ENCODE measurements at places on chromosomes 1 and 21.

DNA sequence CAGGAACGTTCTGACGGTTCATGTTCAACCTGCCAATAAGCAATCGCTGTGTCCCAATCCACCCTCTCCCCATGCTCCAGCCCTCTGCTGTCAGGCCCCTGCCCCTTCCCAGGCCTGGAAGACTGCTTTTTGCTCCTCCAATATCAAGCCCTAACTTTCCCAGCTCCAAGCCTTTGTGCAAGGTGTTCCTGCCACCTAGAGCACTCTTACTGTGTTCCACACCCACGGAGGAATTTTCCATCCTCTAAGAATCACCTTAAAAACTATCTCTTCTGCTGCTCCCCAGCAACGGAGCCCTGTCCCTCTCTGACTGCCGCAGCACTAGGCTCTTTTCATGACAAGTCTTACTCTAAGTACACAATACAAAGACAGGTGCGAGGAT lies 657.9 kb downstream of the AJAP1 start:
- no peak for DNase-seq

DNA sequence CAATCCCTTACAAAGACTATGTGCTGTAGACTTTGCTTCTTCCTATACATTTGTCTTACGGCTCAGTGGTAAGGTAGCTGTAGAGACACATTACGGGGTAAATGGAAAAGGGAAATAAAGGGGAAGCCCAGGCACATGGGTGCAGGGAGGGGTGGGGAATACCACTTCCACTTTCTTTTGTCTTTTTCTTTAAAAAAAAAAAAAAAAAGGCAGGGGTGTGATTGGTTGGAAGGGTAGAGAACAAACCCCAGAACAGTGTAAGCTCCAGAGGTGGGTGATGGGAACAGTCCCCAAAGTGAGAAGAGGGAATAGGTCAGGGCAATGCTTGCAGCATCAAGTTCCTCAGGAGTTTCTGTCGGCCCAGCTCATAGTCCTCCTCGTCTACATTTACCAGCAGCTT lies 3.9 kb downstream of the NIT1 start:
- no peak for DNase-seq

DNA sequence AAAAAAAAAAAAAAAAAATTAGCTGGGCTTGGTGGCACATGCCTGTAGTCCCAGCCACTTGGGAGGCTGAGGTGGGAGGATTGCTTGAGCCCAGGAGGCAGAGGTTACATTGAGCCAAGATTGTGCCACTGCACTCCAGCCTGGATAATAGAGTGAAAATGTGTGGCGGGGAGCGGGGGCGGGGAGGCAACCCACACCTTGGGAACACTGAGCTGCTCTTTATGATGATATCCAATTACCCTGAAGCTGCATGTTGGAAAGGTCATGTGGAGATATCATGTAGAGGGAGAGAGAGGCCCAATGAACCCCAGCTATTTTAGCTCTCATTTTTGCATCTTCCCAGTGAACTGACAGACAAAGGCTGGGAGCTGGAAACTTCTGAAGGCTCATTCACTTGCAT lies 48.3 kb upstream of the ZNF648 start:
- DNase-seq = no peak

DNA sequence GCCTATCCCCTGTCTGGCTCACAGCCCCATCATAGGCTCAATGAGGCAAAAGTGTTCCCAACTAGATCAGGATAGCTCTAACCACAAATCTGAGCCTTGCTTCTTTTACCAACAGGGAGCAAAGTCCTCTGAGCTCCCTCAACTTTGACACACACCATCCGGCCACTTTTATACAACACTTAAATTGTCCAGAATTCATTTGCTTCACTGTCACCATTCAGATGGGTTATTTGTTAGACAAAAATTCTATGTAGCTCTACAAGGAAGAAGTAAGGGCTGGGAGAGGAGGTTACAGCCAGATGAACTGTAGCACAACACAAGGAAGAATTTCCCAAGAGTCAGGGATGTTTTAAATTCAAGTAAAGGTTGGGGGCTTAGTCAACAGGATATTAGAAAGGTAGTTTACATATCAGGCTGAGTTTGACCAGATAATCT lies 50.8 kb downstream of the TGFBR3 start:
- DNase-seq = no peak

DNA sequence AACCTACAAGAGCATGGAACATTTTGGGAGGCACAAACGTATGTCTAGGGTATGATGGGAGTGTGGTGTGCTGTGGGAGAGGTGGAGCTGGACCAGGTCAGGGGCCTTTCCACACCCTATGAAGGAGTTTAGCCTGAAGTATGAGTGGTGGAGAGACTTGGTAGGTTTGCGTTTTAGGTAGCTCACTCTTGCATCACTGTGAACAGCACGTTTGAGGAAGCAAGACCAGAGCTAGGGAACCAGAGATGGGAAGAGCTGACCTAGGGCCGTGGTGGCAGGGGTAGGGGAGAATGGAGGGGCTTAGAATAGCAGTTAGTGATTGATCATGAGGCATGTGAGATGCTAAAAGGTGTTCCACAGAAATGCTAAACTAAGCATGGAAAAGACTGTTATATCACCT lies 25.1 kb upstream of the ZFP69B start:
- DNase-seq = no peak

- DNase-seq = peak; percentile 69
Measured at GRCh38 chr1:201703621-201704438, 125.1 kb upstream of the IPO9 start.

- DNase-seq = no peak
Measured at GRCh38 chr1:182129398-182129797, 67.9 kb upstream of the ZNF648 start.

DNA sequence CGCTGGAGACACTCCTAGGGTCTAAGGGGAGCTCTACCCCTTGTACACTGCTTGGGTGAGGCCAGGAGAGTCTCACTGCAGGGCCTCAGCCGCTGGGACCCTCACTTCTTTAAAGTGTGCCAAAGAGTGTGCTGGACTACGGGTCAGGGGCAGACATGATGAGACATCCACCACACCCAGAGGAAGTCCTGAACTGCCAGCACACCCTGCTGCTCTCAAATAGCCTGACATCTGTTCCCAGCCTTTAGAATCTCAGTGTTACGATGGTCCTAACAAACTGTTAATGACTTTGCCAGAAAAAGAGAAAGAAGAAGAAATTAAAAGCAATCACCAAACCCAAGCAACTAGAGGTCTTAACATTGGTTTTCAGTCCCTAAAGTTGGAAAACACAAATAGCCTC lies 49.0 kb downstream of the MRPL37 start:
- DNase-seq = no peak
